ENCODE measurements at places on chromosomes 11 and 22. TPM values are rescaled to one million over a fixed set of nuclear protein-coding genes. Genes with fewer than 3 reads are reported as not detected.

GRCh38 chr11:1655168-1656060, 25.8 kb downstream of the KRTAP5-5 start:
- H3K27ac ChIP-seq, result no peak overlapping the region
- peaks cover 21% of the 10 kb centered on the region for H3K27me3 ChIP-seq
- no peaks in the 10 kb centered on the region for H3K36me3 ChIP-seq
- no peak overlapping the region for H3K4me3 ChIP-seq
- no peak for DNase-seq
- H3K4me1 ChIP-seq, result no peaks in the 10 kb centered on the region

DNA sequence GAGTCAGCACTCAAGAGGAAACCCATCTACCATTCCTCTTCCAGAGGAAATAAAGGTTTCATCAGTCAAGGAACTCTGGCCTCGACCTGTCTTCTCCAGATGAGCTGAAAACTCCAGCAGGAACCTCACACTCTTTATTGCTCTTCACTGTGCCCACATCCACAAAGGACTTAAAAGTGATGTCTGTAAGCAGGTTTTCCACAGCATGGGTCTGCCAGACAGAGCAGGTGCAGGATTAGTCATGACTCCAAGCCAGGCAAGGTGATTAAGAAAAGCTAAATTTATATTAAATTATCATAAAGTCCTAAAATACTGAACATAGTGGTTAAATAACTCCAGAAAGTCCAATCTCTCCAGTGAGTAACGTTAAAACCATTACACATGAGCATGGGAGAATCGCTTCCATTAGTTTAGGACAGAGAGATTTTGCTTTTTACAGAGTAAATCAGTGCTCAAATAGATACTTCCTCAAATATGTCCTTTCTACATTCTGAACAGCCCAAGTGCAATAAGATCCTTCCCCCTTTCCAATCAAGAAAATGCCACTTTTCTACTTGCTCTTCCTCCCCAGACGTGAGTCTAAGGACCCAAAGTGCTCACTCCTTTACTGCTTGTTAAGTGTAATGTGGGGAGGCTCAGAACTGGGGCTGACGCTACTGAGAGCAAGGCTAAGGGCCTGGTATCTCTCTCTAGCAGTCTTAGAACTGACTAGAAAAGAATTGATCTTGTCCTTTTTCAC, 10.7 kb upstream of the CKAP5 start:
- no peak overlapping the region for H3K27ac ChIP-seq
- H3K27me3 ChIP-seq, result peaks cover 4% of the 10 kb centered on the region
- H3K4me3 ChIP-seq, result no peak overlapping the region
- no peak for DNase-seq

- no peaks in the 10 kb centered on the region for H3K36me3 ChIP-seq
- no peak overlapping the region for H3K4me3 ChIP-seq
- H3K27ac ChIP-seq, result no peak overlapping the region
Observed at GRCh38 chr22:50489363-50490243, 2.9 kb downstream of the MIOX start.

- no peak for DNase-seq
- H3K4me1 ChIP-seq, result no peaks in the 10 kb centered on the region
- no peak overlapping the region for H3K27ac ChIP-seq
- H3K36me3 ChIP-seq, result peaks cover 7% of the 10 kb centered on the region
- H3K27me3 ChIP-seq, result no peaks in the 10 kb centered on the region
Observed at GRCh38 chr22:30001459-30001858, 78.8 kb upstream of the HORMAD2 start.

- no peak overlapping the region for H3K27ac ChIP-seq
- no peak for DNase-seq
- no peaks in the 10 kb centered on the region for H3K27me3 ChIP-seq
- H3K4me1 ChIP-seq, result peaks cover 8% of the 10 kb centered on the region
- peaks cover 9% of the 10 kb centered on the region for H3K36me3 ChIP-seq
Observed at GRCh38 chr11:8584082-8584481, 9.9 kb downstream of the STK33 start.

DNA sequence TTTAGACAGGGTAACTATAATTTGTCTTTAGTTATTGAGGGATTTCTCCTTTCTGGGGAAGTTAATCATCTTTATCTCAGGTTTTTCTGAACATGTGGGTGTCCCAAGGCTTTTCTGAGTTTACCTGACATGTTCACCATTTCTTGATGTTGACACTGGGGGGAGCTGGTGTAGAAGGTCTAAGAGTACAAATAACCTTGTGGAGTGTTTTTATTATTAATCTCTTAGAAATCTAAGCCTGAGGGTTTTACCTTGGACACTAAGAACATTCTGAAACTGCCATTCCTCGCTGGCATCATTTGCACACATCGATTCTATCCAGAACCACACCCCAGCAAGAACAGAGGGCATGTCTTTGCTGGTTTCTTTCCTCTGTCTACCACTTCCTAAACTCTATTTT, 15.6 kb upstream of the C11orf91 start:
- H3K4me3 ChIP-seq, result no peak overlapping the region
- no peak for DNase-seq
- H3K36me3 ChIP-seq, result peaks cover 16% of the 10 kb centered on the region
- no peak overlapping the region for H3K27ac ChIP-seq
- H3K4me1 ChIP-seq, result no peaks in the 10 kb centered on the region
- H3K27me3 ChIP-seq, result no peaks in the 10 kb centered on the region

DNA sequence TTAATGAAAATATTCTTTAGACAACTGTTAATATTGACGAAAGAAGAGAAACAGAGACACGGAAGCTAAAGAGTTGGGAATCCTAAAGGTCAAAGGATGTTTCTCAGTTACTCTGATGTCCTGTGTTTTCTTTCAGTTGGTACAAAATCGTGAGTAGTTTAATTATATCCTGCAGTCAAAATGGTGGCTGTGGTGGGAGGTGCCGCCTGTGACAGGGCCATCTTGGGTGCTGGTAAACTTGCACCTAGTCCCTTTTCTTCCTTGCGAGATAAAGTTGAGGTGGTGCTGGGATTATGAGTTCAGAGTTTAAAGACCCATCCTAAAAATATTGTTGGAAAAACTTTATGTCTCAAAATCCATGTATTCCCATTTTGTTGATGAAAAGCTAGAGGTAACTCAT, 2.2 kb downstream of the CECR2 start:
- peak overlapping the region; percentile 84 for H3K4me3 ChIP-seq
- no peaks in the 10 kb centered on the region for H3K27me3 ChIP-seq
- no peaks in the 10 kb centered on the region for H3K36me3 ChIP-seq
- H3K4me1 ChIP-seq, result peaks cover 63% of the 10 kb centered on the region

GRCh38 chr11:86183694-86184093, 60.9 kb upstream of the EED start:
- no peaks in the 10 kb centered on the region for H3K36me3 ChIP-seq
- no peak overlapping the region for H3K27ac ChIP-seq
- H3K27me3 ChIP-seq, result no peaks in the 10 kb centered on the region
- DNase-seq, result no peak

DNA sequence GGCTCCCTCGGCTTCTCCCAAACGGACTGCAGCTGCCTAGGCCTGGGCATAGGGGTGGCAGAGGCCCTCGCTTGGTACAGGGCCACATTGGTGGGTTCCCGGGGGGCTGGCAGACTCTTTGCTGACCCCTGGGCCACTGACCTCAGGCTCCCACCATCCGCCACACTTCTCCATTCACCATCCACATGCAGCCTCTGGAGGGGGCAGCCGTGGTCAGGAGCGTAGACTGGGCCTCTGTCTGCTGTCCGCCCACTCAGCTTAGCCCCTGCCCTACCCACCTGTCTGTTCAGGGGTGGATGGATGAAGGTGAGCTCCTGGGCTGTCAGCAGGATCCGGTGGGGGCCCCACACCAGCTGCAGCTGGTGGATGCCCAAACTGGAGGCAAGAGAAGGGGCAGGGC, 45.7 kb upstream of the LRRC32 start:
- H3K4me1 ChIP-seq, result no peaks in the 10 kb centered on the region
- H3K27me3 ChIP-seq, result no peaks in the 10 kb centered on the region
- no peak for DNase-seq
- H3K4me3 ChIP-seq, result no peak overlapping the region
- no peaks in the 10 kb centered on the region for H3K36me3 ChIP-seq

DNA sequence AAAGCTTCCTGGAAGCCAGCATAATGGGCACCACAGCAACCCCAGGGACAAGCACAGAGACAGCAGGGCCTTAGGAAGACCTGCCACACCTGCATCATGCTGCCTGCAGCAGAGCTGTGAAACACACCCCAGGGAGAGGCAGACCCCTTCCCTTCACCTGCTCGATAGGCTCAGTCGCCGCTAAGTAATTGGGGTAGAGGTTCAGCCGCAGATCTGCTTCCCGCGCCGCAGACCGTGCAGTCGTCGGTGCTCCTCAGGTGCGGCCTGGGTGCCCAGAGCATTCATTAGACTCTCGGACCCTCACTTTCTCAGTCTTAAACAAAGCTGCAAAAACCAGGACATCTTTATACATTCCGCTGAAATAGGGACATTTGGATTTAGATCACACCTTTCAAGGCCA, 2.9 kb downstream of the DUSP18 start:
- H3K27ac ChIP-seq, result no peak overlapping the region
- no peak overlapping the region for H3K4me3 ChIP-seq
- no peaks in the 10 kb centered on the region for H3K36me3 ChIP-seq
- peaks cover 12% of the 10 kb centered on the region for H3K4me1 ChIP-seq
- peaks cover 27% of the 10 kb centered on the region for H3K27me3 ChIP-seq

Gene ARSA
- 17.7 TPM for total RNA-seq

Gene STK33
- total RNA-seq, result 13.3 TPM

Gene KDELR3
- 5.7 TPM for total RNA-seq

Gene HOATZ
- not detected for total RNA-seq

Gene DEPDC7
- total RNA-seq, result 4.7 TPM

Gene CASP5
- not detected for total RNA-seq
